Thymus (tissue), 14 donors: ENCODE measurements at places on chromosomes 11 and 22. TPM values are rescaled to one million over a fixed set of nuclear protein-coding genes. Genes with fewer than 3 reads are reported as not detected.

DNA sequence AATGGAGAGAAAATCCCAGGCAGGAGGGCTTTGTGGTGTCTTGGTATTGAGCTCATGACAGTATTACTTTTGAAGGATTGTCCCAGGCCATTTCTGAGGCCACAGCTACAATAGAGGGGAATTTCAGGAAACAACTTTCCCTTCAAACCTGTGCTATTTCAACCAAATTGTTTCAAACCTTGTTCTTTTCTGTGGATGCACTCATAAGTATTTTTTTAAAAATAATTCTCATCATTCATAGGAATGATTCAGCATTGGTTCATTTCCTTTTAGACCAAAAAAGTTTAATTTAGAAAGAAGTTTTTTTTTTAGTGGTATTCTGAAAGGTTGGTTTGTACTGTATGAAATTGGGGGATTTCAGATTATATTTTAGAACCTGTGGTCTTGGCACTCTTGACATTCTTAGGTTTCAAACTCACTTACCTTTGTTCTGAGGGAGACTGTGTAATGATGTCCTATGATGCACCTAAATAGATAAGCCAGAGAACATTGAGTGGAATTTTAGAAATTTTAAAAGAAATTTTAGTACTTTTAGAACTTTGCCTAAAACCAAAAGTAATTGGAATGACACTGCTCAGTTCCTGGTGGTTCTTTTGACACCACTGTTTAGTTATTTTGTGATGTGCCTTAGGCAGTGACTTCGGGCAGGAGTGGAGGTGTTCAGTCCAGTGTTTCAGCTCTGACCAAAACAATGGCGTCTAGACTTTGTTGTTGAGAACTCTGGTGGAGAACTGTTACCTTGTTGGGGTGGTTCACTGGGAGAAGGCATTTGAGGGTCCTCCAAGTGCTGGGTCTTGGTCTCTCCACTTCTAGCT is 12.2 kb downstream of the TEAD1 start:
- no peak for DNase-seq

TNNI2 gene
- total RNA-seq = 4.5 TPM

DNA sequence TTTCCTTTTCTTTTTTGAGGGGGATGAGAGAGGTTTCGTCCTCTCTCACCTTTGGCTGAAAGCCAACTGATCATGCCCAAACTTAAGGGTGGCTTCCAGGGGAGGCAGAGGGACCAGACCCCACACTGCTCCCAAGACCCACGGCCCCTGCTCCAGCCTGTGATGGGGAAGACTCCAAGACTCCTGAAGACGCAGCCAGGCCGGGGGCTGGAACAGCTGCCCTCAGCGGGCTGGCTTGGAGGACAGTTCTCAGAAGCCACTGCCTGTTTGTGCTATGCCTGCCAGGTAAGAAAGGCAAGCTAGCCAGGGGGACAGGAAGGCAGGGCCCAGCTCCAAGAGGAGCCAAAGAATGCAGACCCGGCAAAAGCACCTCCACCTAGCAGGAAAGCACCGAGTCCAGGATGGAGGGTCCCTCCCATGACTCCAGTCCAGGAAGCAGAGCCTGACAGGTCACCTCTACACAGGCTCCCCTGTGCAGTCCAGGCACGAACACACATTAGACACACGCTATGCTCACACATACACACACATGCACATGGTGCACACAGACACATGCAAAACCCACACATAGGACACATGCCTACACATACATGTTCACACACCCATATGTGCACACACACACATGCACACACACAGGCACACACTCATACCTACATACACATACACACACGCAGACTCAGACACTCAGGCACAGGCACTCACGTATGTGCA is 31.3 kb downstream of the GNB1L start:
- no peak for DNase-seq

SMIM38 gene
- total RNA-seq = 0.24 TPM

GRCh38 chr11:78336877-78337553 is 80.6 kb downstream of the GAB2 start:
- no peak for DNase-seq

DNA sequence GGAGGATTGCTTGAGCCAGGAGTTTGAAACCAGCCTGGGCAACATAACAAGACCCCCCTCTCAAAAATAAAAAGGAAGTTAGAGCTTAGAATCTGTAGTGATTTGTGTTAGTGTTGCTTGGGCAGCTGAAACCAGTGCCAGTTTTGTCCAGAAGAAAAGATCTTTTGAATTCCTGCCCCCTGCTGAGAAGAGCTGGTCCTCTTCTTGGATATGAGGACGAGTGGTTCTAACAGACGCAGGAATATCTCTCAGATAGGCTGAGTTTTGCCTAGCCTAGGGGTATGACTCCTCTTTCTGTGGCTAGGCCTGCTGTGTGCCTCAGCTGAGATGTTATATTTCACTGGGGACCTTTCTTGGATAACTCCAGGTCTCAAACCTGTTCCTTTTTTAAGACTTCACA is 102.8 kb downstream of the STIM1 start:
- DNase-seq = no peak

GRCh38 chr11:12402025-12402424 is 24.7 kb downstream of the PARVA start:
- no peak for DNase-seq

GRCh38 chr22:41664951-41665350 is 23.7 kb downstream of the SNU13 start:
- no peak for DNase-seq

CCDC89 gene
- total RNA-seq = 0.66 TPM

DNA sequence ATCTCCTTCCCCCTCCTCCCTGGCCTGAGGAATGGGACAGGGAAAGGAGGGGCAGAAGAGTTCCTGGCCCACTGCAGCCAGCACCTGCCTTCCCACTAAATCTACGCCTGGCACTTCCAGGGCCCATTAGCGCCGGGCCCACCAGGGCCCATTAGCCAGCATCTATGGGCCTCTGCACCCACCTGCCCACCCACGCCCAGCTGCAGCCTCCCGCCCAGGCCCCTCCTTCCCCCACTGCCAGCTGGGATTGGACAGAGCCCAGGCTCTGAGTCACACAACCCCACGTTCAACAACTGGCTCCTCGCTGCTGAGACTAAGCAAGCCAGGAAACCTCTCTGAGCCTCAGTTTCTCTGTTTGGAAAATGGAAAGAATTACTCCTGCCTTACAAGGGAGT is 48.7 kb downstream of the CYTH4 start:
- DNase-seq = no peak

GRCh38 chr22:35317680-35318290 is 18.1 kb downstream of the TOM1 start:
- DNase-seq = no peak

ARHGAP42 gene
- total RNA-seq = 24.4 TPM

- peak; percentile 13 for DNase-seq
Measured at GRCh38 chr11:130313383-130314183, 1.1 kb downstream of the ZBTB44 start.

DNA sequence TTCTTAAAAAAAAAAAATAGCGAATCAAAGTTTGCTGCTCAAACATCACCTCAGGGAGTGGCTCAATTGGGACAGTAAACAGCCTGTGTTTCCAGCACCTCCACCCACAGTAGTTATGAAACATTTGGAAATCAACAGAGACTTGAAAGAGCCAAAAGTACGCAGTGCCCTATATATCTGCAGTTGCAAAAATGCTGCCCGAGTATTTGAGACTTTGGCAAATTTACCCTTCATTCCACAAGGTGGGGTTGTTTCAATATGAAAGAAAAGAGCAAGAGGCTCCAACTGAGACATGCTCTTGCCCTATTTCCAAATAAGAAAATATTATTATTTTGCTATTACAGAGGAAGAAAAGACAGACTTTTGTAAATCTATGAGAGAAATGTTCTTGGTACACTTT is 851.1 kb upstream of the RAG2 start:
- DNase-seq = peak; percentile 21

PGA3 gene
- 0.80 TPM for total RNA-seq

- DNase-seq = no peak
Measured at GRCh38 chr22:50563413-50564160, 868 bp upstream of the SYCE3 start.

- no peak for DNase-seq
Measured at GRCh38 chr11:94245121-94245520, 59.3 kb upstream of the IZUMO1R start.

TIGD3 gene
- 1.0 TPM for total RNA-seq

- DNase-seq = no peak
Measured at GRCh38 chr11:89612096-89612495, 98.0 kb upstream of the TRIM77 start.

DNHD1 gene
- 3.4 TPM for total RNA-seq

- DNase-seq = no peak
Measured at GRCh38 chr22:17789379-17790200, 15.3 kb upstream of the BID start.

CST6 gene
- total RNA-seq = 0.66 TPM

TRPM5 gene
- total RNA-seq = 0.09 TPM

CDKN1C gene
- total RNA-seq = 13.1 TPM

CRYBA4 gene
- 0.47 TPM for total RNA-seq

GRCh38 chr11:70090961-70091381 is 12.9 kb downstream of the ANO1 start:
- no peak for DNase-seq

C11orf65 gene
- 1.8 TPM for total RNA-seq

DNA sequence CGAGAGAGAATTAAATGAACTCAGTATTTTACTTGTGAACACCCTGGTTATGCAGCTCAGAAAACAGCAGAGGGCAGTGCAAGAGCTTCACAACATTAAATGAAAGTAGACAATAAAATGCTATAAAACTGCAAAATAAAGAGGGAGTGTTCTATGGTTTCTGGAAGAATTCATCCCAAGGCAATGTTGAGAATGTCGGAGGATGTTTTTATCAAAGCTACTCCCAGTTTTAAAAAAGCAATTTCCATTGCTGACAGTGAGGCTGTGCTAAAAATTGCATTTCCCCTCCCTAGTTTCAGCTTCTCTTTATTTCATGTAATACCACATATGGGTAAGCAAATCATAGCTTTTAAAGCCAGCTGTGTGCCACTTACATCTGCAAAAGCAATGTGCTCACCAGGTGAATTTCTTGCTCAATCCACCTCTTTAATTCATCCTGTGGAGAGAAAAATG is 296.8 kb downstream of the RAB38 start:
- DNase-seq = no peak

GRCh38 chr11:115611343-115611742 is 107.1 kb upstream of the CADM1 start:
- DNase-seq = no peak

DNA sequence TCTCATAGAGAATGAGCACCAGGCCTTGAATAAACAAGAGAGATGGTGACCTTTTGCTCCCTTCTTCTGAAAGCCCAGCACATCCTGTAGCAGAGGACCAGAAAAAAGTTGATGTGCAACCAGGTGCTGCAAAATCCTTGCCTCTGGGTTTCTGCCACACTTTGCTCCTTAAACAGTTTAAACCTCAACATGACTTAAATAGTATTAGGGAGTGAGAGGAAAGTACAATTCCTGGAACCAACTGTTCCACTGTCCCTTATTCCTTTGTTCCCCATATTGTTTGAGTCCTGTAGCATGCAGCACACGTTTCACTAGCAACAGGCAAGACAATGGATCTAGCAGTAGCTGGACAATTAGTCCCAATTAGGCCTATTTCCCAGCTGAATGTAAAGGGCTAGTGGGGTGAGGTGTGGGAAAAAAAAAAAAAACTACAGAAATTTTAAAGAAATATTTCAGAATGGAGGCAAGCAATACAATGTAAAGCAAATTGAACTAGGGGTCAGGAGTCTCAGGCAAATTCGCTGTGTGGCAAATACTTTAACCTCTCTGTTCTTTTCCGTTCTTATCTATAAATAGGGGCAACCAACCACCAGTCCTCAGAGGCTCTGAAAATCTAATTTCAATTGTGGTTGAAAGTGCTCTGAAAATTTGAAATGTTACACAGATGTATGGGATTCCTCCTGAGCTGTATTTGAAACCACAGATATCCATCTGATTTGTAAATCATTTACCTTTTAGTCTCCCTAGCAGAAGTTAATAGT is 6.6 kb downstream of the MPPED2 start:
- no peak for DNase-seq

DNA sequence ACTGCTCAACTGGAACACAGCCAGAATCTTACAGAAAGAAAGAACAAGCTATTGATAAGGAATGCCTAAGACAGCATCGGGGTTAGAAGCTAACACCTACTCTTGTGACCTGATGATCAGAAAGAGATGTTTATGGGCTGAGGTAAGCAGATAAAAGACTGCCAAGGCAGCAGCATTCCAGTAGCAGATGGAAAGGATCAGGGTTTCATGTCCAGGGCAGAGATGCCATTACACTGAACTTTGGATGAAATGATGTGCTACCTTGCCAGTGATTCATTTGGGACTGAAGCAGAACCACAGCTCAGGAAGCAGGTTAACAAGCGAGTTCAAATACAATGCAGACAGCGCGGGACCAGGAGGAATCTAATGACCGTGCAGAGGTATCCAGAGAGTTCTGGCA is 27.1 kb upstream of the APOA1 start:
- no peak for DNase-seq

CCDC188 gene
- 0.09 TPM for total RNA-seq

DNA sequence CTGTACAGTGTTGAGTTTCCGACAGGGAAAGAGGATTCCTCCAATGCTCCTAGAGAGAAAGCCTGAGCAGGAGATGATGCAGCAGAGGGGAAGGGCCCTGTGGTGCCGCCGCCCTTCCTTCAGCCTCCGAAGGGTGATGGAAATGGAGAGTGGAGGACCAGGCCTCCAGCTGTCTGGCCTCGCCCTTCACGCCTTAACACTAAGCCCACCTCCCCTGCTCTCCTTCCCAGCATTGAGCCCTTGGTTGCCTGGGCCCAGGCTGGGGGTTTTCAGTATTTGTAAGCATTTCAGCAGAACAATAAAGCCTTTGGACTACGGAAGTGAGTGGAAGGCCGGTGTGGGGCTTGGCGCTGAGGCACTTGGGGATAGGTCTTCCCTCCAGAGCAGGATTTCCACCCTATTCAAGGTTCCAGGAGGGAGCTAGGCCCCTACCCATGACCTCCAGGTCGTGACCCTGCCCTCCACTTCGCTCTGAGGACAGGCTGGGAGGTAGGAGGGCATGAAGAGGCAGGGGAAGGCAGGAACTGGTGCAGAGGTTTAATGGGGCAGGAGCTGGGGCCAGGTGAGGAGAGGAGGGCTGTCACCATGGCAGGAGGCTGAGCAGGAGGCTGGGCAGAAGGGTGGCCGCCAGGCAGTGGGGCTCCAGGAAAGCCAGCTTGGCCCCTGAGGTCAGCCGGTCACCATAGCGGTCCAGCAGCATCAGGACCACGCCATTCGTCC is 21.6 kb downstream of the TREH start:
- DNase-seq = no peak
